ENCODE measurements at places on chromosomes 2 and 18. TPM values are rescaled to one million over a fixed set of nuclear protein-coding genes. Genes with fewer than 3 reads are reported as not detected.

TCF23 gene
- not detected for total RNA-seq

REG3A gene
- total RNA-seq, result not detected

BMP10 gene
- total RNA-seq, result not detected

DNA sequence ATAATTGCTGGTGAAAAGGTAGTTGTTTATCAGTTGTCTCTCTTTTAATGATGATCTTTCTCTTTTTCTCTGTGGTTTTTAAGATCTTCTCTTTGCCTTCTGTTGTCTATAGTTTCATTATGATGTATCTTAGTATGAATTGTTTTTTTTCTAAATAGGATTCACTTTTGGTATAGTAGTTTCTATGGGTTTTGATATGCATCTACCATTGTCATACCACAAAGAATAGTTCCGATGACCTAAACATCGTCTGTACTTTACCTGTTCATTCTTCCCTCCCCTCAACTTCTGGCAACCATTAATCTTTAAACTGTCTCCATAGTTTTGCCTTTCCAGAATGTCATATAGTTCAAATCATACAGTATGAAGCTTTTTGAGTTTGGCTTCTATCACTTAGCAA, 19.6 kb downstream of the RDH14 start:
- no peak for DNase-seq

IL1F10 gene
- total RNA-seq, result not detected

GRCh38 chr2:184326066-184326465, 272.3 kb upstream of the ZNF804A start:
- DNase-seq, result no peak

DNA sequence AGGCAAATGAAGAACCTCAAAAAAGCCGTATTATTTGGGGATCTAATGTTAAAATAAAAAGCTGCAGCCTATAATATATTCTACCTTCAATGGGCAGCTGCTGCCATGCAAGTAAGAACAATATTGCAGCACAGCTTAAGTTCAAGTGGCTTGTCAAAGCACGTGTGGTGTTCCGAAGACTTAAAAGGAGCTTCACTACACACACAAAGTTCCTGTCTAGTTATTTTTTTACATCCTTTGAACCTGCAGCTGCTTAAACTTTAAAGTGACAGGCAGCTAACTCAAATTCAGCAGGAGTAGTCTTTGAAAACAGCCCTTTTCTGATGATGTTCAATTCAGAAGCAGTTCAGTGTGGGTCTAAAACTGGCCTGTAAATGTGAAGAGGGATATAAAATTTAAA, 85.8 kb upstream of the XIRP2 start:
- DNase-seq, result no peak

DNA sequence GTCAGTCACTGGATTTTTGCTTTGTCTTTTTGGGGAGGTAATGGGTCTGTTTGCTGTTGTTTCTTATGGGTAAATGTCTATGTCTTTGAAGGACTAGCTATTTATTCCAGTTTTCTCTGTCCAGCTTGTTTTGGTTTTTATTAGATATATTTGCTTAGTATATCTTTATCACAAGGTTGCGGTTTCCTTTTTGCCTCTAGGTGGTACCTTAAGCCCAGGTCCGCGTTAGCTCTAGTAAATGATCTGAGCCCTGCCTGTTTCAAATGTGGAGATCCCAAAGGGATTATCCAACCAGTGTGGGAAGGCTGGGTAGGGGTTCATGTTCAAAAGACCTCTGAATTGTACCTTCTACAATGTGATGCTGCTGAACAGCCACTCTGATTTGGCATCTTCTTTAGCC, 114.5 kb downstream of the MYO3B start:
- no peak for DNase-seq

GATA6 gene
- 4.6 TPM for total RNA-seq

GEN1 gene
- 7.1 TPM for total RNA-seq

DNA sequence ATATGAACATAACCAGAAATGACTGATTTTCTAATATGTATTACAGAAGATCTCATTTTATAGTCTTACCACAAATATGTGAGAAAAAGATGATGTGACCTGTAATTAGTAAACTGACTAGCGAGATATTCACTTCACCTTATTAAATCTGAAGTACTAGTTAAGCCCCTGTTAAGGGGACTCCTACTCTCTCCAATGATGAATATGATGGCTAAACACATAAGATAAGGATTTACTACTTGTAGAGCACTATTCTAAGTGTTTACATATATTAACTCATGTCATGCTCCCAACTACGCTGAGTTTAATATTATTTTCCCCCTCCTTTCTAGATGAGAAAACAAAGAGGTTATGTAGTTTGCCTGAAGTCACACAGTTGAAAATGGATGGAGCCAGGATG, 40.9 kb downstream of the SP3 start:
- DNase-seq, result no peak

GRCh38 chr2:72996117-72996502, 75.4 kb downstream of the SFXN5 start:
- no peak for DNase-seq

TFCP2L1 gene
- total RNA-seq, result 0.12 TPM

- peak; percentile 47 for DNase-seq
Observed at GRCh38 chr2:145906354-145906753, 1386.4 kb upstream of the ZEB2 start.

DNA sequence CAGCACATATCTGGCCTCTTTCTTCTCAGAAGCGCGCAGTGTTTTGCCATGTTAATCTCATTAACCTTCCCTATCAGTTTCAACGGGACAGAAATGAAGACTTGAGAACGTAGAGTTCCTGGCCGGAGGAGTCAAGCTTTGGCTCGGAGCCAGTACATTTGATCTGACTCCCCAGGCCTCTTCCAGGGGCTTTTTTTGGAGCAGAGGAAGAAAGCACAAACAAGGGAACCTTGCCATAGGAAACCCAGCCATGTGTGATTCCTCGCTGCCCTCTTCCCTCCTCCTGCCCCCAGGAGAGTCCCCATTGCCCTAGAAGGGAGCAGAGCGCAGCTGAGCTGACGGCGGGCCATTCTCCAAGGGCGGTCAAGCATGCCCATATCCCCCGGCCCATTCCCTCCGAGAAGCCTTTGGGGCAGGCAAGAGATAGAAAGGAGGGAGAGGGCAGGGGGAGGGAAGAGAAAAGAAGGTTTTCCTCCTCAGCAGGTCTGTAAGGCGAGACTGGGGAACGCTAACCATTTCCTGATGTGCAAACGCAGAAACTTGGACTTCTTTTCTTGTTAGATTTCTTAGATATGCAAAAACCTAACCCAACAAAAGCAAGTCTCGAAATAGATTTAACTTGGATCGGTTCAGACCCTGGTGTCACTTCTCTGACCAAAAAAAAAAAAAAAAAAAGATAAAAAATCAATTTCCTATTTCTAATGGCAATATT, 63.7 kb upstream of the POU3F3 start:
- no peak for DNase-seq

NAT8 gene
- total RNA-seq, result not detected

- DNase-seq, result no peak
Observed at GRCh38 chr2:45043174-45043573, 33.9 kb upstream of the SIX2 start.

- no peak for DNase-seq
Observed at GRCh38 chr2:888906-889566, 61.6 kb upstream of the SNTG2 start.

DNA sequence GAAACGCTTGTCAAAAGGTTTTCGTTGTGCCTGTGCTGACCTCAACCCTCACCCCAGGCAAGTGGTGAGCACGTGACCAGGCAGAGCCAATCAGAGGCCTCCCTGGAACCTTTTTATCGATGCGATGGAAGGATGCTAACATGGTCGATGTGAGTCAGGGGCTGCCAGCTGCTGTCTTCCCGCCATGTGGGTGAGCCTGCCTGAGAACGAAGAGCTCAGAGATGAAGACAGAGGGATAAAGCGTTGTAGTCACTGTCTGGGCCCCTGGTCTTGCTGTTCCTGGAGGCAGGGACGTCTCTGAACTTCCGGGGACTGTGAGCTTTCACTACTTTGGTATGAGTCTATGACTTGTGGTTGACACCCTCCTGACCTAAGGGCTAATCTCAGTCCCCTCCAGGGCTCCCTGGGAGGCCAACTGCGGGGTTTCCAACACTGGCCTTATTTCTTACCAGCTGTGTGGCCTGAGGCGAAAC, 18.6 kb downstream of the DNMT3A start:
- DNase-seq, result peak; percentile 21

- peak; percentile 11 for DNase-seq
Observed at GRCh38 chr18:36503477-36503876, 206.0 kb downstream of the FHOD3 start.

TRIB2 gene
- 25.2 TPM for total RNA-seq

KIAA2012 gene
- not detected for total RNA-seq

- DNase-seq, result no peak
Observed at GRCh38 chr2:233010569-233011267, 2.3 kb downstream of the NGEF start.

MAP4K4 gene
- total RNA-seq, result 37.6 TPM

- peak; percentile 70 for DNase-seq
Observed at GRCh38 chr2:17646081-17646554, 105.6 kb downstream of the VSNL1 start.

DNA sequence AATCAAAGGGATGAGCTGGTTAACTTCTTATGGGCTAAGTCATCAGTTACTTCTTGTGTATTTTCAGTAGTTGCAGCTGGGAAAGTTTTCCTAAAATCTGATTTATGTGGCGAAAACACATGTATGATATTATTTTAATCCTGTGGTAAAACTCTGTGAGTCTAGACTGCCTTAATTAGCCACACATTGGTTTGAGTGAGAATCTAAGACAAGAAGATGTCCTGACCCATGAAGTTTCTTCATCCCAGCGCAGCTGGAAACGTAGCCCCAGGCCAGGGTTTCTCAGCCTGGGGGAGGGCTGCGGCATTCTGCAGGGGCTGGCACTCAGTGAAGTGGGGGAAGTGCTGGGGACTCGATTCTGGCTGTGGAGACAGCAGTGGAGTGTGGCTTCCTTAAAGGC, 44.7 kb upstream of the INHBB start:
- DNase-seq, result no peak

- DNase-seq, result no peak
Observed at GRCh38 chr2:240960971-240961876, 37.2 kb upstream of the SNED1 start.

GRCh38 chr2:234735829-234736228, 216.0 kb upstream of the SH3BP4 start:
- DNase-seq, result no peak

DNA sequence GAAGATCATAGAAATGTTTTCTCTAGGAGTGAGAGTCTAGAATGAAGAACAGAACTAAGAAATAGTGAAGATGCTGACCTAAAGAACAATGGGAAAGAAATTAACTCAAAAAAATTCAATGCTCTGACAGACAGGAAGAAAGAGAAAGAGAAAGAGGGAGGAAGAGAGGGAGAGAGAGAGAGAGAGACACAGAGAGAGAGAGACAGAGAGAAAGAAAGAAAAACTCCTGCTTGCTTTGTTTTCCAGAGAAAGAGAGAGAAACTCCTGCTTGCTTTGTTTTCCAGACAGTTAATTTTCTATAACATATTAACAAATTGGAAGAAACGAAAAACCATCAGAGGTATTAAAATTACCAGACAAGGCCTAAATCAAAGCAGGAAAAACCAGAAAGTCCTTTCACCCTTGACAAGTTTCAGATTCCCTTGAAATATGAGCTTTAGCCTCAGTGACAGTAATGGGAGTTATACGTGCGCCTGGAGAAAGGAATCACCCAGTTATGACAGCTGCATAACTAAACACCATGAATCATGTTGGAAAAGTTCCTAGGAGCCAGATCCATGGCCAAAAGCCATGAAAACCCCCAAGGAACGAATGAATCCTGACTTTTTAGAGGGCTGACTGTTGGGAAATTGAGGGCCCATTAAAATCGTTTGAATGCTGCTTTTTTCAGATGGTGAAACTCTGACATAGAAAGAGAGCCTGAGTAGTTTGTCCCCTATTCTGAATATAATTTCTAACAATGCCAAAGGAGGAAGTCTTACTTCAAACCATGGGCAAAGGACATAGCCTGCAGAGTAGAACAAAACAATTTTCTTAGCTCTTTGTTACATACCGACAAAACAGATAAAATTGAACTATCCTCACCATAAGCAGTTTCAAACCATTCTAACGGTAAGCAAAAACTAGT, 228.6 kb upstream of the CHST9 start:
- DNase-seq, result peak; percentile 77

DNA sequence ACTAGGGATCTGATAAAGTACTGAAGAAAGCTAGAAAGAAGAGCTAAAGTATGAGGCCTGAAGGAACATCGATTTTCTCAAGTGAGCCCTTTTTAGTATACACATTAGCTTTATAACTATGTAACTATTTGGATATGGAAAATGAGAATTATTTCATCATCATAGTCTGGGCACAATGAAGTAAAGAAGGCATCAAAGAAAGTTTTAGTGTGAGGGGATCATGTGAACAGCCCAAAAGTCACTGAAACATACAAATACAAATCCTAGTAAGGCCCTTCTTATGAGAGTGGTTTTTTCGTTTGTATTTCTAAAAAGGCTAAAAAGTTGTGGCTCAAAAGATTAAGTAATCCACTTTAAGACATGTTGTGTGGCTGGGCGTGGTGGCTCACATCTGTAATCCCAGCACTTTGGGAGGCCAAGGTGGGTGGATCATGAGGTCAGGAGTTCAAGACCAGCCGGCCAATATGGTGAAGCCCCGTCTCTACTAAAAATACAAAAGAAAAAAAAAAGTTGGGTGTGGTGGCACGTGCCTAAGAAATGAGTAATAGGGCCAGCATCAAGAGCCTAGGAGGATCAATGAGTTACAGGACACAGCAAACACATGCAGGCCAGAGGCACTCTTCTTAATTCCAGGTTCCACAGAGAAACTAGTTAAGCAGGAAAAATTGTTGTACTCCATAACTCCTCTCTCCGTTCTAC, 61.9 kb downstream of the PUM2 start:
- no peak for DNase-seq

DNA sequence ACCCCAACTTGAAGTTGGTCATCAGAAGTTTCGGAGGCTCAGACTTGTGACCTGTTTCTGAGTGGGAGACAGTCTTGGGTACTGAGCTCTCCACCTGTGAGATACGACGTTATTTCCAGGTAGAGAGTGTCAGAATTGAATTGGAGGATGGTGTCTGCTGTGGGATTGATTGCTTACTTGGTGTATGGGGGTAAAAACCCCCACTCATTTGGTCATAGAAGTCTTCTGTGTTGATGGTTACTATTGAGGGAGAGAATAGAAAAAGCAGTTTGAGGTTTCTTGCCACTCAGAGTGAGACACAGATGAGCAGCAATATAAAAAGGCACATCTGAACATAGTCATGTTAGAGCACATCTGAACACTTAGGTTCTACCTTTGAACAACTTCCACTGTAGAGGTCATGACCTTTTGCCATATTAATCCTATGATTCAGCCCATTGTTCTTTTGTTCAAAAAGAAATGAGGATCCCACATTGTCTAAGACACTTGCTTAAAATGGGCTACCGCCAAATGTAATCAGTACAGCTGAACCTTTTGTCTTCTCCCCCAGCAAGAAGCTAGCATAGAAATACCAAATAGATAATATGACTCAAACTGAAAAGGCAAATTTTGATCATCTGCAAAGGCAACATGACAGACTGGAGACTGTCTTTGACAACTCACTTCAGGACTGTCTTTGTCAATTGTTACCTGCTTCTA, 73.3 kb downstream of the NAB1 start:
- DNase-seq, result no peak

All from M059J (cell line).